Esophagus muscularis mucosa (tissue), 4 donors: ENCODE measurements at places on chromosomes 1 and 21. TPM values are rescaled to one million over a fixed set of nuclear protein-coding genes. Genes with fewer than 3 reads are reported as not detected.

Gene SAMD11
- total RNA-seq: 6.2 TPM

Gene RBP7
- 23.3 TPM for total RNA-seq

GRCh38 chr1:203267347-203267846 is 37.9 kb upstream of the BTG2 start:
- H3K36me3 ChIP-seq: no peaks in the 10 kb centered on the region
- H3K4me1 ChIP-seq: peaks cover 18% of the 10 kb centered on the region
- H3K27ac ChIP-seq: peak overlapping the region; percentile 83
- H3K27me3 ChIP-seq: no peaks in the 10 kb centered on the region

Gene FBXO42
- total RNA-seq: 52.6 TPM

GRCh38 chr1:157439302-157439954 is 112.9 kb downstream of the FCRL5 start:
- no peak overlapping the region for H3K4me3 ChIP-seq
- H3K27me3 ChIP-seq: no peaks in the 10 kb centered on the region
- H3K27ac ChIP-seq: no peak overlapping the region
- no peak for DNase-seq
- no peaks in the 10 kb centered on the region for H3K4me1 ChIP-seq
- H3K36me3 ChIP-seq: no peaks in the 10 kb centered on the region

- no peaks in the 10 kb centered on the region for H3K4me1 ChIP-seq
- DNase-seq: no peak
- no peaks in the 10 kb centered on the region for H3K36me3 ChIP-seq
These were observed 433.6 kb upstream of the ZP4 start for GRCh38 chr1:238324211-238324864.

Gene TRAPPC10
- 18.6 TPM for total RNA-seq

DNA sequence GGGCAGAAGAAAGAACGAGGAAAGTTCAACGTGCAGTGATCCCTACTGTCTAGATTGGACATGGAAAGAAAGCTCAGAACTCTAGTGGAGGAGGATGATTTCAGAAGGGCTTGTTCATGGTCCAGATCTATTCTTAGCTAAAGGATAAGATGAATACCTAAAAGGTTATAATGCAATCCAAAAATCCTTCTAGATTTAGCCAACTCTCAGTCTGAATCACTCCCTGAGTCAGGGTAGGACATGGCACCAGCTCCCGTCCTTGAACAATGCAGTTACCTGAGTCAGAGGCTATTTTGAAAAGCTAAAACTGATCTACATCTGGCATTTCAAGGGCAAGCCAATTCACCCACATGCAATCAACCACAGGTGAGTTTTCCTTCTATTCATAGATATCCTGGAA is 38.8 kb upstream of the HIVEP3 start:
- no peak overlapping the region for H3K4me3 ChIP-seq
- no peak overlapping the region for H3K27ac ChIP-seq

- no peak for DNase-seq
- H3K27me3 ChIP-seq: no peaks in the 10 kb centered on the region
- H3K4me3 ChIP-seq: no peak overlapping the region
- no peak overlapping the region for H3K27ac ChIP-seq
- H3K4me1 ChIP-seq: no peaks in the 10 kb centered on the region
- H3K36me3 ChIP-seq: no peaks in the 10 kb centered on the region
These were observed 621.9 kb downstream of the NPHP4 start for GRCh38 chr1:5370311-5370710.

GRCh38 chr1:89566761-89567174 is 42.1 kb downstream of the LRRC8B start:
- DNase-seq: no peak
- H3K36me3 ChIP-seq: no peaks in the 10 kb centered on the region
- H3K27me3 ChIP-seq: no peaks in the 10 kb centered on the region
- peak overlapping the region; percentile 9 for H3K4me3 ChIP-seq

DNA sequence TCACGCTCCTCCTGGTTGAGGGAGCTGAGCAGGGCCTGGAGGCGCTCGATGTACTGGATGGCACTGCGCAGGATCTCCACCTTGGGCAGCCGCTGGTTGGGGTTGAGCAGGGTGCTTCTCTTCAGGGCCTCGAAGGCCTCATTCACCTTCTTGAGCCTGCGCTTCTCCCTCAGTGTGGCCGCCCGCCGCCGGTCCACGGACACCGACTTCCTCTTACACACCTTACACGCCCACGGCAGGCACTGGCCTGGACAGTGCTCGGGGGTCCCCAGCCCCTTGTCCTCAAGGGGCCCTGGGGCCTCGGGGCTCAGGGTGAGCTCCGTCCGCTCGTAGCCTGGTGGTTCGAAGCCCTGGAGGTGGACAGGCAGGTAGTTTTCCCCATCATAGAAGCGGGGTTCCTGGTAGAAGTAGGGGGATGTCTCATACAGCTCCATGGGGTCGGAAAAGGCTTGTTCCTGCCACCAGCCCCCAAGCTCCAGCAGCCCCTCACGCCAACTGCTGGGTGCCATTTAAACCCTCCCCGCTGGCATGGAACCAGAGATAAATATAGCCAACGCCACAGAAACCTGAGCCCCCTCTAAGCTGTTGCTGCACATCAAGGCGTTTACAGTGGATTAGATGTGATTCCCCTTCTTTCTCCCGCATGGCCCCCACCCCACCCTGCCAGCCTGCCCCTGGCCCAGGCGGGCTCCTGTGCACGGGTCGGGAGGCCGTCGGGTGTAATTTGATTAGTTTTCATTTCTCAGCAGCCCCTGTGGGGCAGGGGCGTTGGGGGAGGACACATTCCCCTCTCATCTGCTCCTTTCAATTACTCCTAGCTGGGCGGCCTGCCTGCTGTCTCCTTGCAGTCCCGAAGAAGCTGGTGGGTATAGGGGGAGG is at the start of gene MYOG:
Gene MYOG, minus strand, starts transcription at position 485 of the 879 bp plus-strand sequence. Its CDS starts 51 bp downstream, at position 434.
- H3K4me3 ChIP-seq: no peak within 1 kb of the TSS
- DNase-seq: peak; percentile 89
- H3K27ac ChIP-seq: no peak within 1 kb of the TSS
- no peaks in the 10 kb centered on the region for H3K27me3 ChIP-seq
- no peaks in the 10 kb centered on the region for H3K36me3 ChIP-seq
- no peaks in the 10 kb centered on the region for H3K4me1 ChIP-seq
